T-helper 2 cell treated with Interferon-gamma antibody and Interleukin-4, amounts not matched to agents 5 μg/mL and 100 μg/mL, for 36 hours (primary cell): ENCODE measurements at places on chromosomes 6 and 20.
A peak's percentile ranks its signal among the peaks of the same experiment; 100 is the strongest.

- no peak for DNase-seq
These were observed 177.7 kb downstream of the TSHZ2 start for GRCh38 chr20:53149890-53150205.

DNA sequence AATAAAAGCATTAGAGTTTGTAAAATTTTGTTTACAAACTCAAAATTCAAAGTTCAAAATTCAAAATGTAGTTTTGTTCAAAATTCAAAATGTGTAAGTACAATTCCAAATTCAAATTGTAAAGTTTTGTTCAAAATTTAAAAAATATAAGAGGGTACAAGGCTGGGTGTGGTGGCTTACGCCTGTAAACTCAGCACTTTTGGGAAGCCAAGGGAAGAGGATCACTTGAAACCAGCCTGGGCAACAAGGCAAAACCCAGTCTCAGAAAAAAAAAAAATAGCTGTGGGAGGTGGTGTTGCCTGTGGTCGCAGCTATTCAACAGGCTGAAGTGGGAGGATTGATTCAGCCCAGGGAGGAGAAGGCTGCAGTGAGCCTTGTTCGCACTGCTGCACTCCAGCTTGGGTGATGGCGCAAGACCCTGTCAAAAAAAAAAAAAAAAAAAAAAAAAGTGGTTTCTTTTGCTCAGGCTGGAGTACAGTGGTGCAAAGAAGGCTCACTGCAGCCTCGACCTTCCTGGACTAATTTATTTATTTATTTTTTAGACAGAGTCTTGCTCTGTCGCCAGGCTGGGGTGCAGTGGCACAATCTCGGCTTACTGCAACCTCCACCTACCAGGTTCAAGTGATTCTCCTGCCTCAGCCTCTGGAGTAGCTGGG lies 5.4 kb upstream of the ZBTB12 start:
- DNase-seq = peak; percentile 13

GRCh38 chr6:51654647-51655046 lies 432.8 kb downstream of the PKHD1 start:
- no peak for DNase-seq

DNA sequence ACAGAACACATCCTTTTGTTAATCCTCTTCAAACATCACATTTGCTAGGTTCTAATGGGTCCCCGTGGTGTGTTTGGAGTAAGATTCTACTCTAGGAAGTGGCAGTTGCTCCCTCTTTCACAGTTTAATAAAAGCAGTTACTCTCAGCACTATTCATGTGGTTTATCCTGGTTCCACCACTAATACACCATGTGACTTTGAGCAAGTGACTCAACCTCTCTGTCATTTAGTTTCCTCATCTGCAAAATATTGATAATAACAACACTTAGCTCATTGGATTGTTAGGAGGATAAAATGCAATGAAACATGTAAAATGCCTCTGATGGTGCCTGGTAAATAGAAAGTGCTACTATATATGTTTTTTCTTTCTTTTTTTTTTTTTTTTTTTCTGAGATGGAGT lies 488.0 kb upstream of the NOX3 start:
- no peak for DNase-seq

DNA sequence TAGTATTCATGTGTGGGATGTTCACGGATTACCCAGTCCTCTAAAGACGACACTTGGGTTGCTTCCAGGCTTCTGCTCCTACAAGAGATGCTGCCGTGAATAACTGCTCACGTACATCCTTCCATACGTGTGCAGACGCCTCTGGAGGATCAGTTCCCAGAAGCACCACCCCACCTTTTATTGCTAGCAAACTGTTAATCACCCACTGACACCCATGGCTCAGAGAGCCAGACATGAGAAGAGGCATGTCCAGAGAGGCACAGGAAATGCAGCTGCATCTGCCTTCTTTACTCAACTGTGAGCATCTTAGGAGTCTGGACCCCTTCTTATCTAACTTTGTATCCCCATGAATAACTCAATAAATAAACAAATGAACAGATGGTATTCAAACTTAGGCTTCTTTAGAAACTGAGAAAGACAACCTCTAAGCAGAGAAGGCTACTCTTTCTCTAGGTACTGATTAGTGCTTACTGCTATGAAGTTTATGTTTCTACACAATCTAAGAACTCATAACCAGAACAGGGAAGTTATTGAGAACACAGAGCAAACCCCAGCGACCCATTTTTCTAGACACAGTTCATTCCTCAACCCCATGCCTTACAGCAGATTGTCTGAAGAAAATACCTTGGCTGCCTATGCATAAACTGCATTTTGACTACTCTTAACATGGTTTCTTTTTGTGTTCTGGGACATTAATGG lies 228.7 kb upstream of the RREB1 start:
- no peak for DNase-seq

GRCh38 chr6:142773859-142774648 lies 170.9 kb downstream of the HIVEP2 start:
- DNase-seq = no peak

DNA sequence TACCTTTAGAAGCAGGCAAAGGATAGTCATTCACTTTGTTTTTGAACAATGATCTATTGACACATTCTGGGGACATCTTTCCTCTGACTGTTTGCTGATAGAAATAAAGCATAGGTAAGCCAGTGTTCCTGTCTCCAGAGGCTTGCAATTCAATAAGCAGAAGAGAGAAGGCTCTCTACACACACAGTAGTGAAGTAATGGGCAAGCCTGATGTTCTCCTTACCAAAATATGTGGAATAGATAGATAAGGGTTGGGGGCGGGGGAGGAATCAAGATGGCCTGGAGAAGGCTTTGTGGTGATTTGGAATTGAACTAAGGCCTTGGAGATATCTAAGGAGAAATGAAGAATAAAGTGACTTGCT lies 27.3 kb downstream of the PAQR8 start:
- DNase-seq = no peak

GRCh38 chr6:150406948-150407347 lies 38.1 kb downstream of the IYD start:
- DNase-seq = no peak

- DNase-seq = no peak
These were observed 4.6 kb downstream of the KCNK15 start for GRCh38 chr20:44750081-44750805.
